Stimulated activated CD4-positive, alpha-beta T cell treated with anti-CD3 and anti-CD28 coated beads, TNF-alpha, amount 100 ng/mL, for 24 hours (primary cell): ENCODE measurements at places on chromosomes 4 and X.

DNA sequence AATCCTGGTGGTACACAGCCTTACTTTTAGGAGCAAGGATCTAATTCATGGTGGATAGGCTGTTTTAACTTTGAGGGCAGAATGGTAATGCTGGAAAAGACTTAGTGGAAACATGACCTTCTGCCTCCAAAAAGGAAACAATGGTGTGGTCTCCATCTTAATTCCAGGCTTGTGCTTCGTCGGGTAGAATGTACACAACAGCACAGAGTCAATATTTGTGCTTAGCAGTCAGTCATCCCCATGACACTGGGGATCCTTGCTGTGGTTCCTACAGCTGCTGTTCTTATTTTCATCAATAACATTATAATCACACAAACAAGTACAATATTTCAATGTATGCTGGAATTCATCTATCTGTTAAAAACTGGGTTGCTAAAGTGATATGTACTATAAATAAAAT lies 104.4 kb downstream of the HHIP start:
- DNase-seq = no peak

GRCh38 chr4:177008836-177009501 lies 216.2 kb upstream of the VEGFC start:
- no peak for DNase-seq

- DNase-seq = no peak
Measured at GRCh38 chr4:41619161-41619560, 81.2 kb downstream of the LIMCH1 start.

DNA sequence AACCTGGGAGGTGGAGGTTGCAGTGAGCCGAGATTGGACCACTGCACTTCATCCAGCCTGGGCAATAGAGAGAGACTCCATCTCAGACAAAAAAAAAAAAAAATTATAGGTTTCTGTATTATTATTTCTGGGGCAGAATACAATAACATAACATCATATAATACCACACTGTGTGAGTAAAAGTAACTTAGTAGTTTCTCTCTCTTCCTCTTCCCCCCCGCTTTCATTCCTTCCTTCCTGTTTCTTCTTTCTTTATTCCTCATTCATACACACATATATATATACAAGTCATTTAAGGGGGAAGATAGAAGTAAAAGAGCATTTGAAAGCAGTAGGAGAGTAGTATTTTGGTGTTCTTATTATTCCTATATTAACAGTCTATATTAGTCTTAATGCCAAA lies 55.9 kb upstream of the FHDC1 start:
- DNase-seq = no peak

- DNase-seq = no peak
Measured at GRCh38 chr4:158159718-158160094, 13.1 kb downstream of the GASK1B start.

- no peak for DNase-seq
Measured at GRCh38 chr4:75678965-75679364, 5.8 kb upstream of the G3BP2 start.

DNA sequence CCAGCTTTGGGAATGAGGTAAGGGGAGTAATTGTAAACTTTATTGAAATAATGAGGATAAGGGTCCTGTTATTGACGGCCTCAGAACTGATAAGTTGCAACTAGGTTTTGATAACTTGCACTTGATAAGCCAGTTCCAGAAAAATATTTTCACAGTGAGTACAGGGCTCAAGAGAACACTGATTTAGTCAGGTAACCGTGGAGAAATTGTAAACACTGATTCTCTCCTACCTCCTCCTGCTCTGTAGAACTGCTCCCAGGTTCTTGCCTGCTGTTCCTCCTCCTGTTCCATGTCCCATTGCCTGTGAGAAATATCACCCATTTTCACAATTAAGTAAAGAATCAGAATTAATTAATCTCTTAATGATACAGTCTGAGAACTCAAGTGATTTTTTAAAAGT lies 55.0 kb upstream of the CXXC4 start:
- no peak for DNase-seq

DNA sequence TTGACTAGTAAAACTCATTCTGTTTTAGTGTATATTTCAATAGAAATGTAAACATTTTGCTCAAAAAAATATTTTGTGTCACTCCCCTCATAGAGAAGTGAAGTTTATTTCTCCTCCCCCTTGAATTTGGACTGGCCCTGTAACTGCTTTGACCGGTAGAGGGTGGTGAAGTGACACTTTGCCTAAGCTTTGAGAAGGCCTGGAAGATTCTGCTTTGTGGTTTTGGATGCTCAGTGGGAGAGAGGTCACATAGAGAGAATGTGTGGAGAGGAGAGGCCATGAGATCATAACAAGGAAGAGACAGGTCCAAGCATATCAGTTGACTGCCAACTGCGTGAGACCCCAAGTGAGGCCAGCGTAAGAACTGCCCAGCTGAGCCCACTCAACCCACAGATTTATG lies 19.1 kb upstream of the ARX start:
- no peak for DNase-seq

GRCh38 chr4:58602731-58603359 lies 1492.7 kb upstream of the IGFBP7 start:
- DNase-seq = no peak

GRCh38 chr4:182578402-182578801 lies 335.2 kb downstream of the TENM3 start:
- DNase-seq = no peak

GRCh38 chrX:134191281-134191680 lies 45.7 kb upstream of the CCDC160 start:
- DNase-seq = no peak

DNA sequence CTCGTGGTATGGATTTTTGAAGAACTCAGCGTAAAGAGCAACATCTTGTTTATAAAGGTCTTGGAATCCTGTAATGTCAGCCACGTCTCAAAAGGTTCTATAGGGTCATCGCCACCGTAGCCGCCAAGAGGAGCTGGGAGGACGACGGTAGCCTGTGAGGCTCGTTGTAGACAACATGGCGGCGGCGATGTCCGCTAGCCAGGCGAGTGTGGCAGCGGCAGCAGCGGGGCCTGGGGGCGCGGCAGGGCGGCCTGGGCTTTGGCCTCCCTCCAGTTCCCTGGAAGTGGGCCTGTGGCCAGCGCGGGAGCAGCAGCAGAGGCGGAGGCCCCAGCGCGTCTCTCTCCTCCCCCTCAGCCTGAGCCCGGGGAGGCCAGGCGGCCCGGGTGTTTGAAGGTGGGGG lies 143.5 kb upstream of the PBDC1 start:
- no peak for DNase-seq

- no peak for DNase-seq
Measured at GRCh38 chrX:22516893-22517292, 244.2 kb downstream of the CBLL2 start.

- DNase-seq = no peak
Measured at GRCh38 chr4:131499141-131499873, 1649.8 kb upstream of the PCDH10 start.

GRCh38 chr4:13525606-13526281 lies 18.6 kb downstream of the NKX3-2 start:
- DNase-seq = no peak

DNA sequence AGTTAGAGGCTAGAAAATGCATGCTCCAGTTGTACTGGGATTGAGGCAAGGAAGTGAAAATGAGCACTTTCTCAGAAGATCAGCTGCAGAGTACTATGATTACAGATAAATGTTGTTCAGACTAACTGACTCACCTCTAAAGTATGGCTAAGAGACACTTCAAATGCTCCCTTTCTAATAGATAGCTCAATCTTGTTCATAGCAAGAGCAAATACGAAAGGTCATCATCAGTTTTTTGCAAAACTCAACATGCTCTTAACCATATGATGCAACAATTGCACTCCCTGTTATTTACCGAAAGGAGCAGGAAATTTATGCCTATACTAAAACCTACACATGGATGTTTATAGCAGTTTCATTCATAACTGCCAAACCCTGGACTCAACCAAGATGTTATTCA lies 838.4 kb upstream of the INTU start:
- DNase-seq = no peak

- DNase-seq = no peak
Measured at GRCh38 chr4:96455045-96455720, 615.3 kb downstream of the PDHA2 start.

DNA sequence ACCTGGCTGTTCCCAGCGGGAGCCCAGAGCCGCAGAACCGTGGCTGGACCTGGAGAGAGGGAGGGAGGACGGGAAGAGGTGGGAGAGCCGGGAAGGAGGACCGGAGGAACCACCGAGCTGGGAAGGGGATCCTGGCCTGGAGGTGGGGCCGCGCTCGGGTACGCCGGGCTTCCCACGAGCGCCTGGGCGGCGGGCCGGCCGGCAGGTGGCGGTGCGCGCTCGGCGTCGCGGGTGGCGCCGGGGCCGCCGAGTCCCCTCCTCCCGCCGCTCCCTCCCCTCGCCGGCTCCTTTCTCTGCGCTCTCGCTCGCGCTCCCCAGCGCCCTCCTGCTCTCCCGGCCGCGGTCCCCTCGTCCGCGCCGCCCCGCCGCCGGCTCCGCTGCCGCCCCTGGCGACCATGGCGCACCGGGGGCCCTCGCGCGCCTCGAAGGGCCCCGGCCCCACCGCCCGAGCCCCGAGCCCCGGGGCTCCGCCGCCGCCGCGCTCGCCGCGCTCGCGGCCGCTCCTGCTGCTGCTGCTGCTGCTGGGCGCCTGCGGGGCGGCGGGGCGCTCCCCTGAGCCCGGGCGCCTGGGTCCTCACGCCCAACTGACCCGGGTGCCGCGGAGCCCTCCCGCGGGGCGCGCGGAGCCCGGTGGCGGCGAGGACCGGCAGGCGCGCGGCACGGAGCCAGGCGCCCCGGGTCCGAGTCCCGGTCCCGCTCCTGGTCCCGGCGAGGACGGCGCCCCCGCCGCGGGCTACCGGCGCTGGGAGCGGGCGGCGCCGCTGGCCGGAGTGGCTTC lies at the start of gene SORCS2:
SORCS2 (plus strand) TSS at position 287 of the 778 bp plus-strand sequence.
- peak; percentile 39 for DNase-seq

- DNase-seq = no peak
Measured at GRCh38 chrX:4550018-4550417, 836.6 kb upstream of the PRKX start.

GRCh38 chrX:73922856-73923455 lies 360.0 kb downstream of the CHIC1 start:
- no peak for DNase-seq

DNA sequence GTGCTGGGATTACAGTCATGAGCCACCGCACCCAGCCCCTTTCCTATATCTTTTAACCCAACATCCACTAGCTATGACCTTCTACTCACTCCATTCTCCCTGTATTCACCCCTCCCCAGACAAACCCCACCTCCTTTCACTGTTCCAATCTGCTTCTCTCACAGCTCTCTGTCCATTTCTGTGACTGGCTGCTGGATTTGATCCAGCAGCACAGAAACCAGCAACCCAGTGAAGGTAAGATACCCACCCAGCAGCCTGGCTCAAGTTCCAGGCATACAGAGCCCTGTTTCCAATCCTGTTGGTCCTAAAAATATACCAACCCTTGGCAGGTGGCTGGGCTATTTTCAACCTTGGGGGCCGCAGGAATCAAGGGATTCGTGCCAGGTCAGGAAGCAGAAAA lies 56.9 kb upstream of the SMIM10 start:
- no peak for DNase-seq

DNA sequence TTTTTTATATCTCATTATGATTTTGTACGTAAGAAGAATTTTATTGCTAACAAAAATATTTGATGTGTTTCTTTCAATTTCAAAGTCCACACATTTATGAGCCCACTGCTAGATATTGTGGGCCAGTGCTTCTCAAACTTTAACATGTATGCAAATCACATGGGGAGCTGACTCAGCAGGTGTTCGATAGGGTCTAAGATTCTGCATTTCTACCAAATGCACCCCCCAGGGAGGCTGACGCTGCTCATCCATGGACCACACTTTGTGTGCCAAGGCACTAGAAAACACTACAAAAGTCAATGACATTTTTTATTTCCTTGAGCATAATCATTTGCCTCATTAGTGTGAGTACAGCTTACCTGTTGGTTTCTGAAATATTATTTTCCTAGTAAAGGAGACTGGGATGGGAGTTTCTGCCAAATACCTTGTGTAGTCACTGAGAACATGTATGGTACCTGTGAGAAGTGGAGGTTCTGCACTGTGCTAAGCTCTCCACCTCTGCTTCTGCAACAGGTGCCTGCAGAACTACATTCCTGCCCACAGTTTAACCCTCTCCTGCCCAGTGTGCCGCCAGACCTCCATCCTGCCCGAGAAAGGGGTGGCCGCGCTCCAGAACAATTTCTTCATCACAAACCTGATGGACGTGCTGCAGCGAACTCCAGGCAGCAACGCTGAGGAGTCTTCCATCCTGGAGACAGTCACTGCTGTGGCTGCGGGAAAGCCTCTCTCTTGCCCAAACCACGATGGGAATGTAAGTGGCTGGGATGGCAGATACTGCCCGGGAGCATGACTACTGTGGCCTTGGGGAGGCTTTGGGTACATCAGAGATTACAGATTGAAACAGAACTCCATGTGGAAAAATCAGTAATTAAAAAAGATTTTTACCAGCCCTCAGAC lies 68.9 kb upstream of the MND1 start:
- no peak for DNase-seq

GRCh38 chr4:143234153-143234552 lies 49.4 kb downstream of the USP38 start:
- no peak for DNase-seq

GRCh38 chr4:172153719-172154118 lies 340.5 kb downstream of the GALNTL6 start:
- DNase-seq = no peak
